Dermis microvascular lymphatic vessel endothelial cell (primary cell): ENCODE measurements at places on chromosomes 3 and 15.
A peak's percentile ranks its signal among the peaks of the same experiment; 100 is the strongest.

DNA sequence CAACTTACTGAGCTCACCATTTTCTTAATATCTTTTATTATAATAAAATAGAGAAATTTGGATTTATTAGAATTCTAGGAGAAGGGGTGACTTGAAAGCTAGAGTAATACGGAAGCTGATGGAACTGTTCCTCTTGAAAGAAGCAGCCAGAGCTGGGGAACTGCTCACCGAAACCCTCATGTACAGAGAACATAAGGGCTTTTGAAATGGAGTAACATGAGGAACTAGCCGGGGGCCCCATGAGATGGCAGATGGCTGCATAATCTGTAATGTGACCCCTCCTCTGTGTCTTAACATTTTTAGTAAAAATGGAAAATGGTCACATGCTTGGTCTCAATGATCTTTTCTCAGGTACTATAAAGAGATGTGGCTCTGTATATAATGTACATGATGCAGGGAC is 15.7 kb upstream of the DYNC1LI1 start:
- DNase-seq = no peak

GRCh38 chr3:55609230-55609827 is 122.2 kb upstream of the WNT5A start:
- no peak for DNase-seq

DNA sequence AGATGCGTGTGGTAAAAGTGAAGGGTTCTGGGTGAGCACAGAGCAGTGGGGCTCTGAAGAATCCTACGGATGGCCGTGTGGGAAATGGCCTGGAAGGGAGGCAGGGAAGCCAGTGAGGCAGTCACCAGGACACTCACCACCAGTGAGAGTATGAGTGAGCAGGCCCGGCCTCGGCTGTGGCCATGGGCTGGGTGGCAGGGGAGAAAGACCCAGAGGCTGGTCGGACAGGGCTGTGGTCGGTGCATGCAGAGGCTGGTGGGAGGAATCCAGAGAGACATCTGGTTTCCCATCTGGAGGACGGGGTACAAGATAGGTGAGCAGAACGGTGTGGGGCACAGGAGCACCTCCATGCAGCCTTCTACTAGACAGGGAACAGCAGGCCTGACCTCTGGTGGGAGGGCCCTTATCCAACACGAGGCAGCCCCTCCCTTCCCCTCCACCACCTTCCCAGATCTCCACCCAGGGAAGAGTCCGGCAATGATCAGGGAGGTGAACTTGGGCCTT is 10.1 kb downstream of the PCSK6 start:
- DNase-seq = no peak

DNA sequence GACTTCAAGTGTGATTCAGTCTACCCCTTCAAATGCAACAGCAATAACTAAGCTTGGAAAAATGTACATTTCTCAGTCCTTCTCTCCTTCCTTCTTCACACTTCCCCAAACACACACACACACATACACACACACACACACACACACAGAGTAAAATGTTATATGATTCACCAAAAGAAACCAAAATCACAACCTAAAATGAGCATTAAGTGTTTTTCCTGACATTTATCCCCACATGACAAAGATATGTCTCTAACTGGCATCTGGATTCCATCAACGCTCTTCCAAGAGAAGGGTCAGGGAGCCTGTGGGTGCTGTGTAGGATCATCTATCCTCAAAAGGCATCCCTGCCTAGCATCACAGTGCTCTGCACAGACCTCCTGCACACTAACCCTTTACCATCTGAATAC is 21.0 kb downstream of the PDZRN3 start:
- DNase-seq = no peak

- peak; percentile 83 for DNase-seq
These were observed 115.8 kb downstream of the KBTBD8 start for GRCh38 chr3:67113802-67114407.

- peak; percentile 37 for DNase-seq
These were observed 31.4 kb downstream of the NPTN start for GRCh38 chr15:73601451-73602445.

GRCh38 chr3:146801492-146801891 is 196.3 kb upstream of the PLSCR5 start:
- DNase-seq = no peak

DNA sequence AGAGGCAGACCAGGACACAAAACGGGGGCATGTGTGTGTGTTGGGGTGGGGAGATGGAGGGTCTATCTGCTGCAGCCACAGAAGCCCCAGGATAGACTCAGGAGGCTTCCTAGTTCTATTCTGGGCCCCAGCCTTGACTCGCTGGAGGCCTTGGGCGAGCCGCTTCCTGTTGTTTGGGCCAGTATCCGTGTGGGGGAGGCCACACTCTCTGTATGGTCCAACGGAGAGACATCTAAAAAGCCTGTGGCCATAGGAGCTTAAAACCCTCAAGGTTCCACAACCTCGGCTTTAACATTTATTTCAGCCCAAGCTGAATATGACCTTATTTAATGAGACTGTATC is 32.8 kb downstream of the POC1A start:
- peak; percentile 52 for DNase-seq

GRCh38 chr3:53763353-53763752 is 82.9 kb downstream of the CHDH start:
- DNase-seq = no peak

DNA sequence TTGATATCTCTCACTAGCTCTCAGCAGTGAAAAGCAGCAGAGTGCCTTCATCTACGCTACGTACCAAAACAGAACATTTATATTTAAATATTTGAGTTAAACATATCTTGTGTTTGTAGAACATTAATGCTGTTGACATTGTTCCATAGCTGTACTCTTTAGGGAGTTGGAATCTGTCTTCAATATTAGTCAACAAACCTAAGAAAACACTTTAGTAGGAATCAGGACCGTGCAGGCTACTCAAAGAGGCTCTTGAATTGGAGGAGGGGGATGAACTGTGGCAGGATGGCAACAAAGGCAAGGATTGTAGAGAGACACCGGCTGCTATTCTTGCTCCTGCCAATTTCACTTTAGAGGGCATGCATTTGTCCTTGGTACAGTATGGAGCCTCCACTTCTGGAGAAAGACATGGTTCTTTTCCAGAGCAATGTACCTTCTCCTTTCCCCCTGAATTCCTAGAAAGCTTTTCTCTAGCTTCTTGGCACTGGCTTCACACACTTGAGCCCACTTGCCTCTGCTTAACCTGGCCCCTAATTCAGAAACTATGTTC is 265.9 kb downstream of the CD47 start:
- DNase-seq = no peak

- DNase-seq = no peak
These were observed 23.2 kb upstream of the IQCF6 start for GRCh38 chr3:51802106-51802703.

DNA sequence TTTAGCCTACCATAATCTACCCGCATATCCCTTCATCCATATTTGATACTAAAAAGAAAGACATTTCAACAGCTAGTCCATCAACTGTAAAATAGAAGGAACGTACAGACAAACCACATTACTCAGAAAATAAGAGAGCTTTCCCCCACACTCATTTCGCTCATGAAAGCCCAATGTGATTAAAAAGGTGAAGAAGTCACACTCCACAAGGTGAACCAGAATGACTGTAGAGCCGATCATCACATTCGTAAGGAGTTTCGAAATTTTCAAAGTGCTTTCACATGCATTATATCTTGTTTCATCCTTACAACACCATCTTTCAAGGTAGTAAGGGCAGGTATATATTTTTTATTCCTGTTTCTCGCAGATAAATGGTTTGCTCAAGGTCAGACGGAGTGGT is 225.3 kb downstream of the FOXP1 start:
- no peak for DNase-seq

GRCh38 chr3:78642226-78643035 is 1125.4 kb downstream of the ROBO1 start:
- no peak for DNase-seq
